ENCODE measurements at places on chromosomes 5 and 9.

DNA sequence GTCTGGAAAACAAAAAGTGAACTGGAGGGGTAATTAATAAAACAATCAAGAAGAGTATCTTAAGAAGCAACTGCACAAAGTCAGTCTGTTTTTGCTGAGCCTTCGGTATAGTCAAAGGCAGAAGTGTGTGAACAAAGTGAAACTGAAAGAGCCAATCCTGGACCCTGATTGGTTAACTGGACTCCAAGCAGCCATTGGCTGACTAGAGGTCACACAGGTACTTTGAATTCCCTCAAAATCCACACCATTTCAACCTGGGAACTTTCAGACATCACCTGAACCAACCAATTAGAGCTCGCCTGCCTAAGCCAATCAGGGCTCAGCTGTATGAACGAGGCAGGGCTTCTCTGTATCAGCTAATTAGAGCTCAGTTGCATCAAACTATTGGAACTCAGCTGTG lies 286.7 kb downstream of the TLE4 start:
- no peak for DNase-seq

DNA sequence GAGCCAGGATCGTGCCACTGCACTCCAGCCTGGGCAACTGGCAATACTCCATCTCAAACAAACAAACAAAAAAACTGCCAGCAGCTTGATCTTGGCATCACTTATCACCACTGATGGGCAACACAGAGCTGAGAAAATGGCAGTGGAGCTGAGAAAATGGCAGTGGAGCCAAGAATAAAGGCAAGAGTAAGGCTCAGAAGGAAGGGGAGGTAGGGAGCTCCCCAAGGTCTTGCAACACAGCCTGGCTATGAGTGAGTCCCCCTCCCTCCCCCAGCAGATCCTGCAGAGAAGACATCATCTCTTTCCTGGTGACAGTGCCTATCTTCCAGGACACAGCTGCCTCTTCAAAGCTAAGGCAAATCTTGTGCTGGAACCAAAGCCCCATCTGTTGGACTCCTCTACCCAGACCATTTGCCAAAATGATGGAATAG lies 70.3 kb downstream of the UGCG start:
- no peak for DNase-seq

DNA sequence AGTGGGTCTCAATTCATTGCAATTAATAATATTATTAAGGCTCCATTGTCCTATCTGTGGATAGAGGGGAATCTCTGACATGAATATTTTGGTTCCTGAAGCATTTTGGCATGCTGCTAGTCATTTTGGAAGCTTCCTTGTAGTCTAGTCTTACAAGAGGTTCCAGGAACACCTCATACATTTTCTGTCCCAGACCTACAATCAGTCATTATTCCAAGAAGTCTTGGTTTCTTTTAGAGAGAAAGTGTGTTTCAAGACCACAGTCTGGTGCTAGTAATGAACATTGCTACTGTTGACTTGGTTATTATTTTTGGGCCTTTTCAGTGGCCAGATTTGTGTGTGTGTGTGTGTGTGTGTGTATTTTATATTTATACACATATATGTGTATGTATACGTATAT lies 98.9 kb downstream of the ERCC6L2 start:
- no peak for DNase-seq

DNA sequence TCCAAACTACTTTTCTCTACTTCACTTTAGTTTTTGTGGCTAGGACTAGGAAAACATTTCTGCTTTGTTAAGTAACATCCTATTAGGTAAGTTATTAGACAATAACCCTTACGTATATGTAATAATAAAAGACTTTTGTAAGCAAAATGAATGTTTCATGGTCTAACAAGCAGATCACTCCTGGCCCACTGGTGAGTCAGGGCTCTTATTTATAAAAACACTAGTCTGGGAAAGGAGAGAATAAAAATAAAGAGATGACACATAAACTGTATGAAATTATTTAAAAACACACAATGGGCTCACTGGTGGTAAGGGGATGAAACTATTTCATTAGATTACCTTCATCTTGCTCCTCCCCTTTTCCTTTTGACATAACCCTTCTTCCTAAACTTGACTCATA lies 2212.2 kb upstream of the ACO1 start:
- DNase-seq = no peak

DNA sequence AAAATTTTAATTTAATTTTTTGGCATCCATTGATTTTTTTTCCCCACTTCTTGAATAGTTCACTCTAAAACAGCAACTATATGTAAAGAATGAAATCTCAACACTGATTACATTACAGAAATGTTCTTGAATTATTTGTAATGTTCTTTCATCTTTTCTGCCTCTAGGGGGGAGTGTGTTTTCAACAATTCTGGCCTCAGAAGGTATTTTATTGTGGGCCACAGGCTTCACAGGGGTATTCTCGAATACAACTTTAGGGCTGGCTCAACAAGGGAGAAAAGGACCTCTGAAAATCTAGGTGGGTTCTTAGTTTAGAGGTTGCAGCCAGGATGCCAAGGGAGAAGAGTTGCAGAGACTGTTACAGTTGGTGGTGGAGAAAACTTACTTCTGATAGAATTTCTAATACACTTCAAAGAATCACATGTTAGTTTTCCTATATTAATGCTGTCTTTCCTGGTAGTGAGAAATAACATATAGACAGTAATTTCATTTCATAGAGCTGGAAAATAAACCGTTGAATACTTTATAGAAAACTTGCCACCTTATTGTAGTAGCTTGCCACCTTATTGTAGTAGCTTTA lies 3.6 kb upstream of the NPR3 start:
- DNase-seq = no peak

- no peak for DNase-seq
Observed at GRCh38 chr9:2228641-2229040, 213.5 kb downstream of the SMARCA2 start.

DNA sequence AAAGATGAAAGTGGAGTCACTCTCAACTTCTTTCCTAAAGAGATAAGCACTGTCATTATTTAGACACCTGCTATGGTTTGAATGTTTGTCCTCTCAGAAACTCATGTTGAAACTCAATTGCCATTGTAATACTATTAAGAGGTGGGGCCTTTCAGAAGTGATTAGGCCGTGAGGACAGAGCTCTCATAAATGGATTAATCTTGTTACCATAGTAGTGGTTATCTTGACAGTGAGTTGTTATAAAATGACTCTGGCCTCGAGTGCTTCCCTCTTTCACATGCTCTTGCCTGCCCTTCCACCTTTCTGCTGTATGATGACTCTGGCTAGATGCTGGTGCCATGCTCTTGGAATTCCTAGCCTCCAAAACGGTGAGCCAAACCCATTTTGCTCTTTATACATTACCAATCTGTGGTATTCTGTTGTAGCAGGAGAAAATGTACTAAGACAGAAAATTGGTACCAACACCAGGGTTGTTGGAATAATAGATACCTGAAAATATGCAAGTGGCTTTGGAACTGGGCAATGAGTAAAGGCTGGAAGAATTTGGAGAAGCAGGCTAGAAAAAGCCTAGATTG lies 38.0 kb downstream of the GDA start:
- DNase-seq = no peak

- no peak for DNase-seq
Observed at GRCh38 chr5:36402512-36402906, 100.8 kb upstream of the RANBP3L start.

DNA sequence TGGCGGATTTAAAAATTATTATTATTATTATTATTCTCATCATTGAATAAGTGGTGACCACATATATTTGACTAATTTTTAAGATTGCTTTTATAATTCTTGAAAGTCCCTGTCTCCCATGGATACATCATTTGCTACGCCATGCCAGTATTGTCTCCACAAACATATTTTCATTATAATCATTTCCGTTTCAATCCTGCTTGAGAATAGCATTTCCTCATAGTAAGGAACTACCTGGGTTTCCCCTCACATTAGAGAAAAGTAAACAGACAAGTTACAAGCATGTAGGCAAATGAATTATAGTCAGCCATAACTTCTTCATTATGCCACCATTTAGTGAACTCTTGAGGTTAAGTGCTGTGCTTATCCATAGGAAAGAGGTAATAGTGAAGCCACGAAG lies 276.6 kb downstream of the NFIB start:
- DNase-seq = no peak

DNA sequence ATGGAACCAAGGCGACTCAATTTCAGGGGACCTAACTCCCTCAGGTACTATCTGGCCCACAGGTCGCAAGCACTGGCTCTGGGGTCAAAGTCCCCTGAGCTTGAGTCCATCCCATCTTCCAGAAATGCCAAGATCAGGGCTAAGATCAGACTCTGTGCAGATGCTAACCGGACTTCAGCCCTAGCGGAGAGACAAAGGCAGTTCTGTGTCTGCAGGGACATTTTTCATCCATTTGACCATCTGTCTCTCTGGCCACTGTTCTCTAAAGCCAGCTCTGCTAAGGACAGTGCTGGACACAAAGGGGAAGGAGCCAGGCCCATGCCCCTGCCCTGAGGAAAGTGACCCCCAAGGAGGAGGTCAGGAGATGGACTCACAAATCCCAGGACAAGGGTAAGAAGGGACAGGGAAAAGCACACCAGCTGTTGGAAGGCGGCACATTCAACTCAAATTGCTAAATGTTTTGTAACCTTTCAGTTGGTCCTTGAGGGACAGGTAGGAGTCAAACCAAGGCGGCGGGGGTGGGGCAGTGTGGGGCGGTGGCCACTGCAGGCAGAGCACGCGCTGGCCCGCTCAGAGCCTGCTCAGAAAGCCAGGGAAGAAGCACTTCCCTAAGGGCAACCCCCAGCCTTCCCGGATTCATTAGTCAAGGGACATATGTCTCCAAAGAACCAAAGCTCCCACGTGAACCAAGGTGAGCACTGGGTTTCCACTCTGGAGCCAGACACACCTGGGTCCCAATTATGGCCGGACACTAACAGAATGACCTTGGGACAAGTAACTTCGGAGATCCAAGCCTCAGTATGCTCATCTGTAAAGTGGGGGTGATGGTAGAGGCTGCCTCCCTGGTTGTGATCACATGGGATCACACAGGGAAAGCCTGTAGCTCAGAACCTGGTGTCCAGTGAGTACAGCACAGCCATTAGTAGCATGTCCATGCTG lies 42.8 kb downstream of the STK10 start:
- DNase-seq = no peak
